H4 (cell line): ENCODE measurements at places on chromosomes 1 and 21. TPM values are rescaled to one million over a fixed set of nuclear protein-coding genes. Genes with fewer than 3 reads are reported as not detected.

Gene RGS1
- total RNA-seq = 2.4 and 4.5 TPM in 2 replicates

Gene RBM11
- total RNA-seq = 2.8 and 7.1 TPM in 2 replicates

DNA sequence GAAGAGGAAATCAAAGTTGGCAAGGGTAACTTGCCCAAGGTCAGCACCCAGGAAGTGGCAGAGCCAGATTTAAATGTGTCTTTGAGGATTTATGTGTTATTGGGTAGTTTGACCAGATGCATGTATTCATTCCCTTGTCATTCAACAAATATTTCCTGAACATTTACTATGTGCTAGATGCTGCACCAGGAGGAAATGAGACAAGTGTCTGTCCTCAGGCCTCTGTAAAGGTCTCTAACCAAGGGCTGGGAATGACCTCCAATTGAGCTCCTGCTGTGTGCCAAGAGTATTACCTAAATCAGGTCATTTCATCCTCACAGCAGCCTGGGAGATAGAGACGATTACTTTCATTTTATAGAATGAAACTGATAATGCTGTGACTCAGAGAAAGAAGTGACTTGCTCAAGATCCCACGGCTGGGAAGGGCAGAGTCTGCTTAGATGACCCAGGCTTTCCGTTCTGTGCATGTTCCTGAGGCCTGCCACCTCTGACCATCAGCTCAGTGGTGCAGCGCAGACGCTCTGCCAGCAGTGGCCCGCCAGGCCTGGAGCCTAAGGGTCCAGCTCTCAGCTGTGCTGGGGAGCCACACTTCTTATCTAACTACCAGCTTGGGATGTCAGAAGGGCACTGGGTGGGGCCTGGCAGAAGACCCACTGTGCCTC, 3.5 kb upstream of the TTC22 start:
- DNase-seq = no peak

DNA sequence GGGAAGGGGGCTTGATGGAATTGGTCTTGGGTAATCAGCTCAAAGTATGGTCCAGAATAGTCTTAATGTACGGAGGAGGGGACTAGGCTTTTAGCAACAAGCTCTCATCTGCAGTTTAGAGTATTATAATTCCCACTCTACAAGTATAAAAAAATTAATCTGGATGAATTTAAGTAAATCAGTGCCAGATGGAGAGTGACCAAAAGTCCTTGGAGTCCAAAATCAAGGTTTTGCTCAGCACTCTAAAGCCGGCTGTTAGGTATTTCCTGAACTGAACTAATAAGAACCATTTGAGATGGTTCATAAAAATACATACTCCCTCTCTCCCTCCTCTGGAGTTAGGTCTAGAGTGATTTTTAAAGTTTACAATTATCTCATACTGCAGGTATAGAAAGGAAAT, 23.7 kb downstream of the GLUL start:
- no peak for DNase-seq

Gene PRDM16
- total RNA-seq = 0.14 and 0.97 TPM in 2 replicates

Gene GCSAML
- total RNA-seq = 0.29 and 1.9 TPM in 2 replicates

DNA sequence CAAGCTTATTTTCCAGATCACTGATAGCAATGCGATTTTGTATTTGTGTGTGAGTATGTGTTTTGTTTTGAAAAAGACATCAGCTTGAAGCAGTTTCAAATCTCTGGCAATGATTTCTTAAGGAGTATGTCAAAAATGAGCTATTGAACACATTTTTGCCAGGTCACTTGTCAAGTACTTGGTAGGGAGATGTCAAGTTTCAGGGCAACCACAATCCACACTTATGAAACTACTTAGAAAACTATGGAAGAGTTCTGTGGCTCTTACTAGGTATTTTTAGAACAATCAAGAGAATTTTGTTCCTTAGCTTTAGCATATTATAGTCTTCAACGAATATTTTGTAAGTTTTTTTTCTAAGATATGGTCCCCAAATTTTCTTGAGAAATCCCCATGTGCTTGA, 318.8 kb upstream of the ZRANB2 start:
- no peak for DNase-seq

Gene OR2AK2
- total RNA-seq = not detected in 2 replicates

GRCh38 chr1:91835087-91835521, 50.8 kb downstream of the TGFBR3 start:
- DNase-seq = no peak

Gene C1orf87
- not detected in 2 replicates for total RNA-seq
